ENCODE measurements at places on chromosomes 2 and 18.

GRCh38 chr18:41343808-41344207 is 611.2 kb upstream of the PIK3C3 start:
- DNase-seq, result no peak

- DNase-seq, result no peak
Observed at GRCh38 chr2:112142525-112143078, 4.4 kb downstream of the FBLN7 start.

GRCh38 chr2:239853706-239854327 is 171.3 kb downstream of the NDUFA10 start:
- no peak for DNase-seq

DNA sequence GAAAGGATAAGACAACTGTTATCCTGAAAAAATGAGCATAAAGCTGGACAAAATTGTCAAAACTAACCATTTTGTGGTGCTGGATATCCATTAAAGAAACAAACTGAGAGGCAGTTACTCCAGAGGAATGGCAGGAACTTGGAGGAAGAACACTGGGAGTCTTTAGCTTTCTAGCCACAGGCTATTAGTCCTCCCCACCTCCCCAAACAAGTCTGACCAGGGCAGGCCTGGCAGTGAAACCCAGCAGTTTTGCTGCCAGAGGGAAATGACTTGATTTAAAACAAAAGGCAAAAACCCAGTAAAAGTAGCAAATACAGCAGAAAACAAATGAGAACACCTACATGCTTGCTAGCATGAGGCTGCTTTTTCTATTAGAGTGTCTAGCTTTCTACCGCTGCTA is 34.9 kb downstream of the OSBPL1A start:
- DNase-seq, result no peak

DNA sequence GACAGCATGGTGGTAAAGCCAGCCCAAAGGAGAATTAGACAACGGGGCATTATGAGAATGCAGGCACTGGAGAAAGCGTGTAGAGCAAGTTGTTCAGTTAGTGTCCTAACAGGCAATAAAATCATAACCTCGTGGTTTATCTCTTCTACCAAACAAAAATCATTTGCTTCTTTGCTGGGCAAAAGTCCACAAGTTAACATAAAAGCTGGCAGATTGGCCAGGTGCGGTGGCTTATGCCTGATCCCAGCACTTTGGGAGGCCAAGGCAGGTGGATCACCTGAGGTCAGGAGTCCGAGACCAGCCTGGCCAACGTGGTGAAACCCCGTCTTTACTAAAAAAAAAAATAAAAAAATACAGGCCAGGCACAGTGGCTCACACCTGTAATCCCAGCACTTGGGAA is 364.1 kb downstream of the SETBP1 start:
- no peak for DNase-seq

DNA sequence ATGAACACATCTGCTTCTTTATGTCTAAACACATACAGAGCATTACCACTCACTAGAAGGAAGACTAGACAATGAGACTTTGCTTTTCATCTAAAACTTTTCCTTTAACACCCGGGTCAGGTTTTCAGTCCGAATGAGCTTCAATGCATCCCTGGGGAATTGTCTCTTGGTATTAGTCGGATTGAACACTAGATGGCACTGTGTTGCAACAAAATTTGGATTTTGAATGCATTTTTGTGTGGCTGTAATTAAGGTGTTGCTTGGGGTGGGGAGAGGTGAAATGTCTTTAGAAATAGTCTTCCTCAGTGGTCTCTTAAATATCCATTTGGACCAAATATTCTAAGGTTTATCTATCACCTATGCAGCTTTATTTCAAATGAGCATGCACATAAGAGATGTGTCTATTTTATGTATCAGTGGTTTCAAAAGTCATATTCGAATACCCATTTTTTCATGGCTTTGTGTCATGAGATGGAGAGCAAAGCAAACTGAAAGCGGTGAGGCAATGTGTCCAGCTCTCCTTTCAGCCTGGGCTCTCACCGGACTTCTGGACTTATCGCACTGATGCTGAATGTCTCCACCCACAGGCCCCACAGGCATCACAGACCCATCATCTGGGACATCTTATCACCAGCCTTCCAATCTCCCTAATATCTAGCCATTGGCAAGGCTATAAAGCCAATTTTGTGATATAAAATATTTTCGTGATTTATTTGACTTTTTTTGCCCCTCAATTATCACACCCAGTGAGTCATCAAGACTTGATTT is 510.3 kb downstream of the RNF144A start:
- DNase-seq, result no peak

GRCh38 chr2:152155209-152155608 is 20.4 kb downstream of the STAM2 start:
- DNase-seq, result no peak

DNA sequence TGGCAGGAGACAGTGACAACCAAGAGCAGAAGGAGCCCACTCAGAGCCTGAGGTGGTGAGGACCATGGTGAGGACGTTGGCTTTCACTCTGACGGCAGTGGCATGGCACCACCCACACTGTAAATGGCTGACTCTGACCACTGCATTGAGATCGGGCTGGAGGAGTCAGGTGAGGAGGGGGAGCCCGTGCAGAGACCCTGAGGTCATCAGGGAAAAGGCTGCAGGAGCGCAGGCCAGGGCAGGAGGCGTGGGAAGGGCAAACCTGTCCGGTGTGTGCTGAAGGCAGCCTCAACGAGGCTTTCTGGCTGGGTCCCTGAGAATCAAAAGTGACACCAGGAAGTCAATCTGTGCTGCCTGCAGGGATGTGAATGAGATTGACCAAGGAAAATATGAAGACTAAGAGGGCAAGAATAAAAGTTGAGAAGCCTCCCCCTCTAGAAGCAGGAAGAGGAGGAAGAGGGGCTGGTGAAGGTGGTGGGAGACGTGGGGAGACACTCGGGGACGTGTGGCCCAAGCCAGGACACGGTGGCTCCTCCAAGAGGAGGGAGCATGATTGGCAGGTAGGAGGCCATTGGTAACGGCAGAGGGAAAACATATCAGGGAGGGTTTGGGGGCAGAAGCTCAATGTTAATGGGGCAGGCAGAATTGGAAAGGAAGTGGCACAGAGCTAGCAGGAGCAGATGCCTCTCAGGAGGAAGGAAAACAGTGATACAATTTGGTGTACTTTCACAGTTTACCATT is 2.0 kb upstream of the OR6B3 start:
- DNase-seq, result no peak

DNA sequence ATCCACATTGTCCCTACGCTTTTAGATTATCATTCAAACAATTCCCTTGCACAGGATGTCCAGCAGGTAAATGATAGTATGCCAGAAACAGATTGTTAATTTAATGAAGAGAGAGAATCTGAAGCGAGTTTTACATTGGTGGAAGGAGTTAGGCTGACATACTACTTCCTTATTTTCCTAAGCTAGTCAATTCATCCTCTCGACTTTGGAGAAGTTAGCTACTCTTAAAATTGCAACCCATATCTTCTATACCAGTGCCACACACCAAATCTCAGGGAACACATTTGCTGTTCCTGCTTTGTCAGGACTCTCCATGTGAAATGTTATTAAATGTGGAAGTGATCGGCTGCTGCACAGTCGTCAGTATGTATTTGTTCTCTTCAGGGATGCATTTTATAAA is 249.2 kb downstream of the NAPG start:
- no peak for DNase-seq

- DNase-seq, result no peak
Observed at GRCh38 chr2:235945608-235946140, 222.5 kb downstream of the GBX2 start.

- DNase-seq, result peak; percentile 75
Observed at GRCh38 chr2:240565333-240566202, 2.7 kb upstream of the RNPEPL1 start.

GRCh38 chr2:207805566-207806226 is 36.0 kb upstream of the FZD5 start:
- no peak for DNase-seq

DNA sequence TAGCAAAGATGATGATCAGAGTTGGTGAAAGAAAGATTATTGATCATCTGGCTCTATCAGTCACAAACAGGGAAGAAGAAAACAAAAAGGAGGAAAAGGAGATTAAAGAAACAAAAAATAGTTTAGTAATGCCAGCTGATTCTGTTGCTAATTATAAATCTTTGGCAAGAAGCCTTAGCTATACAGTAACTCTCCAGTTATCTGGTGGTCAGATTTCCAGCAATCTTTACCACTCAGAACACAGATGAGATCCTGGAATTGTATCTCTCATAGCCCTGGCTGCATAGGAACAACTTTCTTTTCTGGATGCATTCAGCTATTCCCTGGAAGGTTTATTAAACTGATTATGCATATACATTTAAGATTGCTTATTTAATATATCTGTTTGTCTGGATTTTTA is 256.8 kb upstream of the ZEB2 start:
- no peak for DNase-seq

- DNase-seq, result no peak
Observed at GRCh38 chr18:33578518-33579348, 714 bp downstream of the ASXL3 start.

- no peak for DNase-seq
Observed at GRCh38 chr18:6161549-6161948, 253.2 kb downstream of the L3MBTL4 start.

GRCh38 chr2:117771969-117772630 is 42.4 kb upstream of the DDX18 start:
- DNase-seq, result no peak

- no peak for DNase-seq
Observed at GRCh38 chr2:216485745-216486144, 12.9 kb upstream of the RPL37A start.

DNA sequence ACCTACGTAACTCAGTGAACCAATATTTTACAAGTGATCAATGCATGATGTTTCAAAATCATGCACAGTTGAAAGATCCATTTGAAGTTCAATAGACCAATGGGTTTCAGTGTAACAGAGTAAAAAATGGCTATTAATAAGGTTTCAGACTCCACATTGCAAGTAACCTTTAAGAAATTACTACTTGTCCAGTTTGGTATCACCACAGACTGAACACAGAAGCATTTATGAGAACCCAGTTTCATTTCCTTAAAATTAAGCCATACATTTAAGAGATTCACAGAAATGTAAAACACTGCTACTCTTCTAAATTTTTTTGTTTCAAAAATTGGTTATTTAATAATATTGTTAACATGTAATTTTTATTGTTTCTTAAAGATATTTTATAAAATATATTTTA is 98.9 kb upstream of the CHRNA1 start:
- DNase-seq, result no peak

DNA sequence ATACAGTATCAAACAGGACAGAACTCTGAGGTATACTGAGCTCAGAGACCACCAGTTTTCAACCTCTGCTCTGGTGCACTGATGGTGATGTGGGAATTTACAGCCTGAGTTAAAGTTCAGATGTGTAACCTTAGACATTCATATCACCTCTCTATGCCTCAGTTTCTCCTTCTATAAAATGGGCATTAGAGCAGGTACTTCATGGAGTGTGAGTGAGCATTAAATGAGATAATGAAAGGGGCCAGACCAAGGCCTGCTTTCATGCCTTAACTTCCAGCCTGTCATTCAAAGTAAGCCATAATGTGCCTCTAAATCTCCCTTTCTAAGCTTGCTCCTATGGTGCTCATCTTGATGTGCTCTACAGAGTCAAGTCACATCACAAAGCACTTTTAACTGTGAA is 8.4 kb downstream of the ACVR1 start:
- DNase-seq, result no peak

GRCh38 chr2:21288739-21289520 is 165.2 kb downstream of the TDRD15 start:
- no peak for DNase-seq

DNA sequence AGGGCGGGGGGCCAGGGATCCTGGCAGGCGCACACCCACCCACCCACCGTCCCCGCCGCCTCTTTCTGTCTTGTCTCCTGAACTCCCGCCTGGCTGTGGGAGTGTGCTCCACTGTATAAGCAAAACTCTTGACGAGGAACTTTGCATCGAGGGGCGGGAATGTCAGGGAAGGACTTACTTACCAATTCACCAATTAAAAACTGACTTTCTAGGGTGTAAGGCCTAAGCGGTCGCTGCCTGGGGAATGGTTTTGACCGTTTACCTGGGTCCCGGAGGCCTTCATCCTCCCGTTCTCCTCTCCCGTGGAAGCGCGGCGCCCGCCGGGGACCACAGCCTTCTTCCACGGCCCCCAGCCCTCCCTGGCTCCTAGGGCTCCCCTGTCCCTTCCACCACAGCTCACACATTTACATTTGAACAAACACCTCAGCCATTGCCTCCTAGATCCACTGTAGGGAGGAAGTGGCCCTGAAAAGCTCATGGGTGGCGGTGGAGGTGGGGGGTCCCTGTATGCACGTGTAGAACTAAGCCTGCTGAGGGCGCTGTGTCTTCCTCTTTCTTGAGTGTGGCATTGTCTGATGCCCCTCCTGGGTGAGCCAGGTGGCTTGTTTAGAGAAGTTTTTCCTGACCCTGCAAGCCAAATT is 8.9 kb downstream of the ASIC4 start:
- no peak for DNase-seq

DNA sequence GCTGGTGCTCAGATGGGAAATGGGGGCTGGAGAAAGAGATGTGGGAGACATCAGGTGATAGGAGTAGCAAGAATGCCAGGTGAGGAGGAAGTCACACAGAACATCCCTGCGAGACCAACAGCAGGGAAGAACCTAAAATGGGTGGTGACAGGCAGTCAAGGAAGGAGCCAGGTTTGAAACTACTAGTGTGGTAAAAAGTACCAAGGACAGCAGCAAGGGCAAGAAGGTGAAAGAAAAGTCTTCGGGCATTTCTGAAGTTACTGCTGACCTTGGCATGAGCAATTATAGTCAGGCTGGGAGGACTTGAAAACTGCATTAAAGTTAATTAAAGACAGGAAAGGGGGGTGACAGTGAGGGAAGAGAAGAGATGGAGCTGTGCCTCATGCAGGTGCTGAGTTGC is 410.4 kb downstream of the RAD51AP2 start:
- DNase-seq, result no peak

DNA sequence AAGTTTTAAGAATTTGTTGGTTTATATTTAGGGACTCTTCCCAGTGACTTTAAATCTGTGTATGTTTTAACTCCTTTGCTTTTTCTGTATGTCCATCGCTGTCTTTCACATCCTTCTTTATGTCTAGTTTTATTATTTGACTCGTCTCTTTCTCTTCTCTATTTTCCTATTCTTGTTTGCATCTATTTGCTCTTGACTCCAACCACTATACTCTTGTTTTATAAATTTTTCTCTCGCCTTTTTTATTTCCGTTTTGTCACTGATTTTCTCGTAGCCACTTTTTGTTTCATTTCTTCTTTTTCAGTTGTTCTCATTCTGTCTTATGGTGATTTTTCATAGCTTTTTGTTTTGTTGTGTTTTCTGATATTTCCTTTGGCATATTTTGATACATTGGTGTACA is 170.5 kb upstream of the NETO1 start:
- no peak for DNase-seq

All from activated CD4-positive, alpha-beta T cell treated with anti-CD3 and anti-CD28 coated beads for 24 hours (primary cell).